H4 (cell line): ENCODE measurements at places on chromosomes 1 and 21. TPM values are rescaled to one million over a fixed set of nuclear protein-coding genes. Genes with fewer than 3 reads are reported as not detected.

Gene CREB3L4
- 9.6 and 13.3 TPM in 2 replicates for total RNA-seq

Gene FCRL6
- not detected in 2 replicates for total RNA-seq

Gene AK2
- total RNA-seq = 178 and 192 TPM in 2 replicates

Gene SLFNL1
- total RNA-seq = not detected in 2 replicates

Gene TEDDM1
- not detected in 2 replicates for total RNA-seq

Gene HUNK
- 1.5 and 1.9 TPM in 2 replicates for total RNA-seq

Gene NHLH2
- not detected in 2 replicates for total RNA-seq

Gene SELL
- total RNA-seq = 5.0 and 5.1 TPM in 2 replicates

Gene PAX7
- 2.1 and 2.3 TPM in 2 replicates for total RNA-seq

Gene KLF17
- total RNA-seq = not detected in 2 replicates

Gene GPR25
- not detected in 2 replicates for total RNA-seq

Gene NES
- total RNA-seq = 0.41 and 0.48 TPM in 2 replicates

Gene MARCKSL1
- total RNA-seq = 102 and 133 TPM in 2 replicates

Gene LCE2B
- not detected in 2 replicates for total RNA-seq

Gene SYCP1
- total RNA-seq = not detected in 2 replicates

Gene ST6GALNAC5
- total RNA-seq = 0.25 and 2.2 TPM in 2 replicates

Gene LCE1D
- not detected in 2 replicates for total RNA-seq

Gene TTC24
- total RNA-seq = not detected in 2 replicates

Gene ZNF670
- 7.0 and 10.8 TPM in 2 replicates for total RNA-seq

Gene TIAM1
- 9.4 TPM in 2 replicates for total RNA-seq
